ENCODE measurements at places on chromosomes 3 and 15.

DNA sequence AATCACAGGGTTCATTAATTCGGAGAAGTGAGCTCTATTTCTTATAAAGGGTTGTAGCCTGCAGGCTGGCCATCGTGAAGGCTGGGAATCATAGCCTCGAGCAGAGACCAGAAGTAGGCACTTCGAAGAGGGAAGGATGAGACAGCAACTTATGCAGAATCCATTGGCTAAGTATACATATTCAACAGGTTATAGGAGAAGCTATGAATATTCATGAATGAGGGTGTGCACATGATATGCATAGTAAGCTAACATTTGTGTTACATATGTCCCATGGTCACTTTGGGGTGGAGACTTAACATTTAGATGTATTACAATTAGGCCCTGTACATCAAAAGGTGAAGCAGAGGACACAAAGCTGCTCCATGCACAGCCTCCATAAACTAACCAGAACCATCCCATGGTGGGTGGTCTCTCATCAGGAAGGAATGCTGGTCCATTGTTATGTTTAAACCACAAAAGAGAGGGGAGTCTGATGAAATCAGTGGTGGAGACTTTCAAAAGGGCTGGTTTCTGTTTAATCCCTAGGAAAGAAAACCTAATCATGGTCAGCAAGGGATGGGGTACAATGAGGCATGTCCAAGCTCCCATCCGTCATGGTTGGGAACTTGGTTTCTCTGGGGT lies 80.8 kb upstream of the FHIT start:
- DNase-seq = no peak

DNA sequence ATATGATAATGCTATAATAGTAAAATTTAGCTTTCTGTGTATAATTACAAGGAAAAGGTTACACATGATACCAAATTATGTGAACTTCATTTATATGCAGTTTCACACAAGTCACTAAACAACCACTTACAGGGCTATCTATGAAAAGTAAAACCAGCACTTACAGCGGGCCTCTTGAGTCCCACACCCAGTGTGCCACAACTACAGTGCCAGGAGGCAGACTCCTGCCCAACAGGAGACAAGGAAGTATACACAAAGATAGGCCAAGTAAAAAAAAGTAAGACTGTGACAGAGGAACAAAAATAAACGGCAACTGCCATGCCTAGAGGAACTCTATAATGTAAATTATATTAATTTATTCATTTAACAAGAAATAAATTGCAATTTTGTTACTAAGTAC lies 53.4 kb upstream of the NEK10 start:
- DNase-seq = no peak

GRCh38 chr15:64222573-64223366 lies 59.9 kb upstream of the PPIB start:
- no peak for DNase-seq

GRCh38 chr3:184737641-184738505 lies 26.0 kb upstream of the MAGEF1 start:
- no peak for DNase-seq

- no peak for DNase-seq
These were observed 24.6 kb upstream of the APEH start for GRCh38 chr3:49649576-49649975.

DNA sequence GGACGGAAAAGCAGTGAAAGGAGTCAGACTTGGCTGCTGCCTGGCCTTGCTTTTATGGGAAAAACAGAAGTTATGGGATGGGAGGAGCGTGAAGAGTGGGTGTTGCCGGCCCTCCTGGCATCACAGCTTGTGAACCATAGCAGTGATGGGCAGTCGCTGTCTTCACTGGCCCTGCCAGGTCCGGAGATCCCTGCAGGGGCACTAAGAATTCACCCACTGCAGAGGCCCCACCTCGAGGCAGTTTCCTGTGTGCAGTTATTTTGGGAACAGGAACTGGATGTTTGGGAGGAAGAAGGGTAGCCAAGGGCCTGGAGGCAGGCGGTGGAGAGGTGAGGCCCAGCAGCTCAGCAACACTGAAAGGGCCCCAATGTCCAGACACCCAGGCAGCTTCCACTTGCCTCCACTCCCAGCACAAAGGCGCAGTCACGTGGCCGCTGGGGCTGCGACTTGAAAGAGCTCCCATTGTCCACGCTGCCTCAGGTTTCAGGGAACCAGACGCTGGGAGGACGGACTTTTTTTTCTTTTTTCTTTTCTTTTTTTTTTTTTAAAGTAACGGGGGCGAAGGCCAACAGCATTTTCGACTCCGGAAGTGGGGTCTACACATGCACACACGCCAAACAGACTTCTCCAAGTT lies 255.6 kb downstream of the ZNF621 start:
- DNase-seq = no peak

DNA sequence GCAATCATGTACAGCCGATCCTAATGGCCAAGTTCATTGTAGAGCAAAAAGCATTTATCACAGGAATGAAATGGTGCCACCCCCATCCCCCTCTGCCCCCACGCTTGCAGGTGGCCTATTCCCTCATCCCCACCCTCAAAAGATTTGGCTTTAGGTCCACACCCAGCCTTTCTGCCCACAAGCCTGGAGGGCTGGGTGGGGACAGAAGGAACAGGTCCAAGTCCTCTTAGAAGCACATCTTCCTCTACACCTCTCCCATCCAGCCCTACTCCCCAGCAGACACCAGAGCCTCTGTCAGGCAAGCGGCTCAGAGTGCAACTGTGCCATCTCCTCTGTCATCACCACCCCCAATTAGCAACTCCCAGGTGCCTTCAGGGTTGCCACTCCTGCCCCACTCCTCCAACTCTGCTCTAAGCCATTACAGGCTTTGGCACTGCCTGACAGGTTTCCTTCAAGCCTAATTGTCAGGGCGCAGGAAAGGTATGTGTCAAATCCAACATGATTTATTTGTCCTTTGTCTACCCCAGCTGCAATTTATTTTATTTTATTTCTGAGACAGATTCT lies 49.4 kb downstream of the DAPK2 start:
- no peak for DNase-seq

DNA sequence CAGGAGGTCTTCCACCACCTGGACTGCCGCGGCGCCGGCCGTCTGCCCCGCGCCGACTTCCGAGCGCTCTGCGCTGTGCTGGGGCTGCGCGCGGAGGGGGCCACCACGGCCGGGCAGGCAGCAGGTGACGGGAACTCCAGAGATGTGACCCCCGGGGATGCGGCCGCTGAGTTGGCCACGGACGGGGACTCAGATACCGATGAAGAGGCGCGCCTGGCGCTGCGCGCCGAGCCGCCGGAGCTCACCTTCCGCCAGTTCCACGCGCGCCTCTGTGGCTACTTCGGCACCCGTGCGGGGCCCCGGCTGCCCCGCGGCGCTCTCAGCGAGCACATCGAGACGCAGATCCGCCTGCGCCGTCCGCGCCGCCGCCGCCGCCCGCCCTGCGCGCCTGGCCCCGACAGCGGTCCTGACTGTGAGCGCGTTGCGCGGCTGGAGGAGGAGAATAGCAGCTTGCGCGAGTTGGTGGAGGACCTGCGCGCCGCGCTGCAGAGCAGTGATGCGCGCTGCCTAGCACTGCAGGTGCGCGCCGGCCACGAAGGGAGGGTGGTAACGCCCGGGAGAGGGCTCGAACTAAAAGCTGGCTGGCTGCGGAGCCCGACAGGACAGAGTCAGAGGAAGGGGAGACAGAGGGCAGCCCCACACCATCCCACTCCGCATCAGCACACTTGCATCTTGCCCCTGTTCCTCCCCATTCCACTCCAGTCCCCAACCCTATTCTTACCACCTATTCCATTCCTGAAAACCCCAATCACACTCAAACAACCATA lies 885 bp downstream of the EFCC1 start:
- DNase-seq = peak; percentile 25

- DNase-seq = no peak
These were observed 34.9 kb downstream of the AMOTL2 start for GRCh38 chr3:134339331-134339730.

- DNase-seq = no peak
These were observed 375.0 kb downstream of the MECOM start for GRCh38 chr3:169288553-169288952.

GRCh38 chr15:36953346-36953745 lies 147.0 kb downstream of the MEIS2 start:
- no peak for DNase-seq

DNA sequence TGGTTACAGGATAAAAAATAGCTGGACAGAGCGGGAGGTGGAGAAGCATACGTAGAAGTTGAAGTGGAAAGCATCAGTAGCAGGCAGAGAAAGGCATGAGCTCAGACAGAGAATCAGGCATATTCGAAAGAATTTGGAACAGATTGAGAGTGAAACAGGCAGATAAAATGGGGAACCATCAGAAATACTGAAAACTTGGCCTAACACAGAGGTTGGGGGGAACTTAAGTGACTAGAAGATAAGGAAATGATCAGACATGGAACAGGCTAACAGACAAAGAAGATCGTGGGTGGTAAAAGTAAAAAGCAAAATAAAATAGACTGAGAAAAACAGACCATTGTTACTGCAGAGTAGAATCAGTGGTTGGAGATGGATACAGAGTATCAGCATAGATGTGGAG lies 32.9 kb downstream of the GTF2E1 start:
- DNase-seq = no peak

- DNase-seq = no peak
These were observed 31.9 kb upstream of the ATP13A3 start for GRCh38 chr3:194518652-194519051.

GRCh38 chr3:61562042-61562720 lies 810 bp downstream of the PTPRG start:
- no peak for DNase-seq

GRCh38 chr15:56082263-56082761 lies 88.9 kb upstream of the NEDD4 start:
- no peak for DNase-seq

- DNase-seq = peak; percentile 29
These were observed at the start of gene ATP10A for GRCh38 chr15:25863111-25863967. Gene ATP10A, minus strand, starts transcription at chr15:25863327. Its CDS starts 231 bp downstream, at chr15:25863096.

- DNase-seq = no peak
These were observed 402.4 kb downstream of the RBMS3 start for GRCh38 chr3:29683018-29683993.

DNA sequence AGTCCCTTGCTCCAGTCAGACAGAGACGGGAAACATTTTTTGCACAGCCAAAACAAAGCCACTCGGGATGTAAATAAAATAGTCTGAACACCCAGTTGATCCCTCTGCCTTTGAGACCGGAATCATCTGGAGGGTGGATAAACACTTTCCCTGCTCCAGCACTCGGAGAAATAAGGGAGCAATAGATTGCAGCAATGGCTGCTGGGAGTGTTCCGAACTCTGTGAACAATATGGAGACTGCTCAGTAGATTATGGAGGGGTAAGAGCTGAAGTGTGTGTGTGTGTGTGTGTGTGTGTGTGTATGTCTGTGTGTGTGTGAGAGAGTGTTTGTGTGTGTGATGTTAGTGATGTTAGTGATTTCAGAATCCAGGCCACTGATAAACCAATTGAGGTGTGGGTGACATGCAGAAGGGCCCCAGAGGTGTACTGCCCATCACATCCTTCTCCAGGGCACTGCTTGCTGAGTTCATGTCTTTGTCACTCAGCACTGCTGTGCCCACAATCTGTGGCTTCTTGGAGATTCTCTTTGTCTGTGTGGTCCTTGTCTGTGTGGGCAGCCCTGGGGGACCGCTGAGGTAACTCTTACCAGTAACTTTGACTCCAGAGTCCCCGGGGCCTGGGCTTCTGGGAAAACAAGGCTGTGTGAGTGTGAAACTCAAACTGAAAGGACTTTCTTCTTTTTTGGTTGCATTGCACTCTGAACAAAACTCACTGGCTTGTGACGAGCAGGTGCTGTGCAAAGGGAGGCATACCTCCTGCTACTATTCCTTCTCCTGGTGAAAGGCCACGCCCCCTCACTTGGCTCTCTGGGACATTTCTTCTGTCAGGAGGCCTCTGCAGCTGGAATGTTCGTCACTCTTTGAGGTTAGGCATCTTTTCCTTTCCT lies 23.0 kb downstream of the CRYGS start:
- DNase-seq = no peak

DNA sequence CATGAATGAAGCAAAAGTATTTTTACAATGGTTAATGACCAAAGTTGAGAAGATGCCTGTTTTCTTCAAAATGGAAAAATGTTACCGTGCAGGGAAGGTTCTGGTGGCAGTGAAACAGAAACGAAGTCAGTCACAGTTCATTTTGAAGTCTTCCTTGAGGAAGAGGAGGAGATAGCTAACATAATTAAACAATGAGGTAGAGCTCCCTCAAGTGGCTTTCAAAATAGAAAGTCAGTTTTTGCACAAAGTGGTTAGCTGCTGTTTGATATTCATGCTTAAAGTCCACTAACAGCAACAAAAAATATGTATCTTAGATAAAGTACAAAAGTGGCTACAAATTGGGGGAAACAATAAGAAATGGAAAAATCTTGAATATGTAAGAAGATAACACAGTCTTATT lies 87.3 kb downstream of the TFG start:
- DNase-seq = no peak

DNA sequence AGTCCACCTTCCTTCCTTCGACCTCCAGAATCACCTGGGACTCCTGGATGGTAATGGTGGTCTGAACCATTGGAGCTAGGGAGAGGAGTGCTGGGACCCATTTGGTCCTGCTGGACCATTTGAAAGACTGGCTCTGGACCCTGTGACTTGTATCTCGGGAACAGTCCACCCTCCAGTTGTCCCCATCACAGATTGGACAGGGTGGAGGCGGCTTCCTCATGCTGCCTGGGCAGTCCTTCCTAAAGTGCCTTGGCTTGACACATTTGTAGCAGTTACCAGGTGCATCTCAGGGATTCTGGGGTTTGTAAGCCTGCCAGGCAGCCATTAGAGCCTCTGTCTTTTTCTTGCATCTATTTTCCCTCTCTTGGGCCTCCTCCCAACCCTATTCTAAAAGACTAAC lies 758.1 kb downstream of the NAALADL2 start:
- DNase-seq = no peak

DNA sequence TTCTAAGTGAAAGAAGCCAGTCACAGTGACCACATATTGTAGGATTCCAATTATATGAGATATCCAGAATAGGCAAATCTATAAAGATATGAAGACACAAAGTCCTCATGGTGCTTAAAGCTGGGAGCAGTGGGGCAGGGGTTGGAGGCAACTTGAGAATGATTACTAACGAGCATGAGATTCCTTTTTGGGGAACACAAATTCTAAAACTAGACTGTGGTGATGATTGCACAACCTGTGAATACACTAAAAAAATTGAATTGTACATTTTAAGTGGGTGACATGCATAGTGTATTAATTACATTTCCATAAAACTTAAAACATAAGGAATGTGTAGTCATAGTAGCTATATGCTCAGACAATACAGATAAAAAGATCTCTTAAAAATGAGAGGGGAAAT lies 103.2 kb downstream of the DPH6 start:
- no peak for DNase-seq

GRCh38 chr3:46709157-46709654 lies 8.0 kb downstream of the TMIE start:
- DNase-seq = no peak

GRCh38 chr3:47113669-47114365 lies 50.1 kb downstream of the SETD2 start:
- DNase-seq = no peak

- DNase-seq = peak; percentile 26
These were observed 17.8 kb downstream of the SPATA12 start for GRCh38 chr3:57078344-57078634.

Data from stimulated activated naive CD4-positive, alpha-beta T cell (primary cell).